Activated CD4-positive, alpha-beta T cell treated with anti-CD3 and anti-CD28 coated beads for 4 hours (primary cell): ENCODE measurements at places on chromosomes 3 and 15.

GRCh38 chr3:157156837-157157635 lies 2.9 kb downstream of the CCNL1 start:
- DNase-seq = no peak

DNA sequence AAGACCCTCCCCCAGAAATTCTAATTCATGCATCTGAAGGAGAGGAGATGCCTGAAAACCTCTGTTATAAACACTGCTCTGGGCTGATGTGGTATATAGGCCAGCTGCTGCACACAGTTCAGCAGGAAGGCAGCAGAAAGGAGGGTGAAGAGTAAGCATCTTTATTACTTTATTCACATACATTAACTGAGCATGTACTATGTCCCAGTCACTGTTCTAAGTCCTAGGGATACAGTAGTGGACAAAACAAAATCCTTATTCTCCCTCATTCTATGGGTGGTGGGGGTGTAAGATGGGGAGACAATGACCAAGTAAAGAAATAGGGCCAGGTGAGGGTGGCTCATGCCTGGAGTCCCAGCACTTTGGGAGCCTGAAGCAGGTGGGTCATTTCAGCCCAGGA lies 17.8 kb upstream of the CHRNB4 start:
- DNase-seq = no peak

DNA sequence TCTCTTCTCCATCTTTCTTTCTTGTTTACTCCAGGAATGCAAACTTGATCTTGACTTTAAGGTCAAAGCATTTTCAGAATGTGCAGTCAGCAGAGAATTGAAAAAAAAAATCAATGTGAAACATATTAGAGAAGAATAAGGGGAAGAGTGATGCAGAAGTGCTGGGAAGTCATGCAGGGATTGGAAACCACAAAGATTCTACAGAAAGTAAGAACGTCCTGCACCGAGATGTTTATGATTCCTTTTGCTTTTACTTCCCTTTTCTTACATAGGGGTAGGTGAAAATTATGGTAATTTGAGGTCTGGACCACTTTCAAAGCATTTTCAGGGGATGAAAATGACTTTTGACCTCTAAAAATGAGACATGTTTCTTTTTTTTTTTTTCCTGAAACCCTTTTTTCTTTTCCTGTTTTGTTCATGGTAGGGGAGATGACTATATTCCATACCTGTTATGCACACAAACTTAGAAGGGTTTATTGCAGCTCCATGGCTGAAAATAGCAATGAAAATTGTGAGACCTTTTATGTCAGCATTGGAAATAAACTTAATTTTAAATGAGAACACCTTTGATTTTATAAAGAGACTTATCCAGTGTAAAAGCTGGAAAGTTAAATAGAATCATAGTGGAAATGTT lies 623.5 kb upstream of the TBL1XR1 start:
- DNase-seq = no peak

DNA sequence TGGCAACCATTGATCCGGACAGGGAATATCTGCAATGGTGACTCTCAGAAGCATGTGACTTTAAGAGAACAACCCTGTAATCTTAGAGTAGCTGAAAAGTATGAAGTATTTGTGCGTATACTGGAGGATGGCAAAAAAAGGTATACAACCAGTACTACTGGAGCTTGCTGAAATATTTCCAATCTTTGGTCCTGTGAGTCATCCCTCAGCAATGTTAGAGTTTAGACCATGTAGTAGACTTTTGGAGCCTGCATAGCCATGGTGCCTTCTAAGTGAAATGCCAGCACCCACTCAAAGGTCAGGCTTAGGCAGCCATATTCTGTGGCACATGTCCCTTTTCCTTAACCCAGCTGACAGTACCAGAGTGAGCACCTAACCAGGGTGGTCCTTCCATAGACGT lies 429.4 kb downstream of the NTRK3 start:
- no peak for DNase-seq

GRCh38 chr15:68235022-68235421 lies 5.5 kb upstream of the CLN6 start:
- DNase-seq = no peak

DNA sequence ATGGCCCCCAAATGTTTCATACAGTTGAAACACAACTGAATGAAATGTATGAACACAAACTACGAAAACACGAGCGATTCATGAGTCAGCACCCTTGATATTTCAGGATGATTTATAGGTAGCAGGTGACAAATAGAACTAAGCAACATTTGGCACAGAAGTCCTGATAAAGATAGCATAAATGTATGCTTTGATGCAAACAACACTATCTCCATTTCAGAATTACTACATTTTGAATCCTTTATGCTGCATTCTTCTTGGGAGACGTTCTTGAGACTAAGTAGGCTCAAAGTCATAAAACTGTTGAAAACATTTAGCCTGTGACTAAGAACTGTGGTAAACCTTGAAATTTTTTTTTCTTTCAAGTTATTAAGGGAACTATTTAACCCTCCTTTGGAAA lies 200.3 kb upstream of the ICE2 start:
- no peak for DNase-seq

DNA sequence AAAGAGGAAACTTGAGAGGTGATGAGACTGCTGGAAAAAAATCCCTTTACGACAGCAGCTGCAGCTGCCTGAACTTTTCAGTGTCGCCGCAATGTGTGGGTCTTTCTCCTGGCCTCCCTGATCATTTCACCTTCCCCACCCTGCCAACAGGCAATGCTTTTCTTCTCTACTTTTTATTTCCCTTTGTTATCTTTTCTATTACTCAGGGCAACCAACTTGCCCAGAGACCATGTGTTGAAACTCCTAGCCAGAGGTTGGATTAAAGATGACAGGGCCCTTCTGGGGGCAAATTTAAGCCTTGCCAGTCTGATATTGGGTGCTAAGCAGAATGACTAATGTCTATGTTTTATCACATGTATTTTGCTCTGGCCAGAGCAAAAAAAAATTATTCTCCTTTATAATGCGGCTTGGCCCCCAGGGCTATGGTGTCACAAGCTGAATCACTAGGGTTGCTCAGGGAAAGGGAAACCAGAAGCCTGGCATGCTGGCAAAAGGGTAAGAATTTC lies 51.5 kb upstream of the CFAP20DC start:
- no peak for DNase-seq

DNA sequence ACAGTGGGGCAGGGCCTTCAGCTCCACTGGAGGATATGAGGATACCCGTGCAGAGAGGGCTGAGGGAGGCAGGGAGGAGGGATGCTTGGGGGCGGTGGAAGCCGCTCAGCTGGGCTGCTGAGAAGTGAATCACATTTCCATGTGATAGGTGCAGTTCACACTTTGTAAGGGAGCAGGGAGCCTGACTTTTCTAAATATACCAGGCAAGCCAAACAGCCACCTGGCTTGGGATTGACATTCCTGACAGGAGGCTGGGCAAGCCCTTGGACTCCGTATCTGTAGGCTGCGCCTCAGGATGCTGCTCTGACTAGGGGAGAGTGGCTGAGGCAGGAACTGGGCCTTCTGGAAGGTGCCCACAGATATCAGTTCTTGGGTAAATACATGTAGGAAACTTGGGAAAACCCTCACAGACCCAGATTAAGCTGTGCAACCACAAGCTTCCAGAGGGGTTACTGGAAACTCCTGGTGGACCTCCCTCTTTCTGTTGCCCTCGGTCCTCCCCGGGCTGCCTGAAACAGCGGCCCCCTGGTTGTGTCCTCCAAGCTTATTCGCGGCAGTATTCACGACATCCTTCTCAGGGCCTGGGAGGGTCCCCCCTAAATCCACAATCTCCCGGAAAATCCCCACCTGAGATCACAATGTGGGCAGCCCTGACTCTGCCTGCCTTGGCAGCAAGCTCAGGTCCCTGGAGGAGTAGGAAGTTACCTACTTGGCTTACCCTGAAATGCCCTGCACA lies 33.0 kb upstream of the ADCY5 start:
- DNase-seq = no peak

- DNase-seq = no peak
Observed at GRCh38 chr3:2741516-2741915, 368.7 kb downstream of the IL5RA start.

DNA sequence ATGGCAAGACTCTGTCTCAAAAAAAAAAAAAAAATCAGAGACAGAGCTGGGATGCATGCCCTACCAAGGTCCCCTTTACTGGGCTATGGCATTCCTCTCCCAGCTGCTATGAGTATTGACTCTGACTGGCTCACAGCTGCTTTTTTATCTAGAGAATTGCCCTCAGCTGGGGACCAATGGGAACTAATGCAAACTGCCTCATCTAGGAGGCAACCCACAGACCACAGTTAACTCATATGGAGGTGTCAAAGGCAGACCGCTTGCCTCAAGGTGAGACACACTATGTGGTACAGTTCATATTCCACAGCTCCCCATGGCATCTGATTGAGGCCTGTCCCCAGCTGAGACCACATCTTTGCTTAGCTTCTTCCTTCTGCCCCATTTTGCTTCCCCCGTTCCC lies 183.5 kb upstream of the EOMES start:
- DNase-seq = no peak

- DNase-seq = no peak
Observed at GRCh38 chr3:97712919-97713318, 51.6 kb upstream of the ARL6 start.

GRCh38 chr15:41851755-41852370 lies 13.2 kb downstream of the PLA2G4B start:
- DNase-seq = no peak

GRCh38 chr15:97874139-97874538 lies 86.4 kb upstream of the ARRDC4 start:
- no peak for DNase-seq

DNA sequence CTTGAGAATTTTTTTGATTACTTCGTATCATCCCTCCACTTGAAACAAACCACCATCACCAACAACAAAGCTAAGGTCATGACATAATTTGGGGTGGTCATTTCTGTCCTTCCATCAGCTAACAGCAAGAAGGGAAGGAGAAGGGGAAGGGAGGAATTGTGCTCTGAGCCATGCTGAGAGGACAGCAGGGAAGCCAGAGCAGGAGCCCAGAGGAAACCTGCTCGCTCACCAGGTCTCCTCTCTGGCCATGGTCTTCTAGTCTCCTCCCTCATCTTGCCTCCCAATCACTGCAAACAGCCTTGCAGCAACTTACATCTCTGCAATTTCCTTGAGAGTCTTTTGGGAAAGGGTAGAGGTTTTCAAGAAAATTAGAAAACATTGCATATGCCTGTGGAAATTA lies 196.7 kb downstream of the SSR3 start:
- no peak for DNase-seq

DNA sequence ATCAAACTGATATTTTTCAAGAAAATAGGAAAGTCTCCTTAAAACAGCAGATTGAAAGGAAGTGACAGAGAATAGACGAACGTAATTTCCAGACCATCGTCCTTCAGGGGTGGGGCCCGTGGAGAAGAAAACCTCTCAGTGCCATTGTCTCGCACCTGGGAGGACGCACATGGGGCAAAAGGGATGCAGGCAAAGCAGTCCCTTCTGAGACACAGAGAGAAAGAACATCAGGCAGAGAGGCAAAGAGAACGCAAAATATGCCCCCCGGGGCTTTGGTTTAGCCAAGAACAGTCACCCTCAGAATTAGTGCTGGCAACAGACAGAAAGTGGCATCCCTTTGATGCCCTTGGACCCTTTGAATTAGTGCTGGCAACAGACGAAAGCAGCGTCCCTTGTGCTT lies 37.0 kb downstream of the MUC20 start:
- no peak for DNase-seq

- DNase-seq = no peak
Observed at GRCh38 chr15:66646308-66646707, 55.7 kb upstream of the SMAD6 start.

DNA sequence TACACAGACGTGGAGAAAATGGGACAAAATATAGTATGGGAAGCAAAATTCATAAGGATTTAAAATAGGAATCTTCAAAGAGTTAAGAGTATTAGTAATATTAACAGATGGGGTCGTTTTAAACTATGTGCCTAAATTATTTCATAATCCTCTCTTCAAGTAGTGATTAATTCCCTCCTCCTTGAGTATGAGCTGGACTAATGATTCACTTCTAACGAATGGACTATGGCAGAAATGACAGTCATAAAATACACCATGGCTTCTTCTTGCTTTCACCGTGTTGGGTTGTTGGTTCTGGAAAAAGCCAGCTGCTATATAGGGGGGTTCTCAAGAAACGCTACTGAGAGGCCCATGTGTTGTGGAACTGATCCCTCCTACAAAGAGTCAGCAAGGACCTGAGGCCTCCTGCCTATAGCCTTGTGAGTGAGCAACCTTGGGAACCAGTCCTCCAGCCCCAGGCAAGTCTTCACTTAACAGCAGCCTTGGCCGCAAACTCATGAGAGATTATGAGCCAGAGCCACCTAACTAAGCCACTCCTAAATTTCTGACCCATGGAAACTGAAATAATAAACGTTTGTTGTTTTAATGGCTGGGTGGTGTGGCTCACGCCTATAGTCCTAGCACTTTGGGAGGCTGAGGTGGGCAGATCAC lies 64.8 kb upstream of the ABHD2 start:
- no peak for DNase-seq

GRCh38 chr15:99037646-99038045 lies 30.1 kb upstream of the PGPEP1L start:
- no peak for DNase-seq

DNA sequence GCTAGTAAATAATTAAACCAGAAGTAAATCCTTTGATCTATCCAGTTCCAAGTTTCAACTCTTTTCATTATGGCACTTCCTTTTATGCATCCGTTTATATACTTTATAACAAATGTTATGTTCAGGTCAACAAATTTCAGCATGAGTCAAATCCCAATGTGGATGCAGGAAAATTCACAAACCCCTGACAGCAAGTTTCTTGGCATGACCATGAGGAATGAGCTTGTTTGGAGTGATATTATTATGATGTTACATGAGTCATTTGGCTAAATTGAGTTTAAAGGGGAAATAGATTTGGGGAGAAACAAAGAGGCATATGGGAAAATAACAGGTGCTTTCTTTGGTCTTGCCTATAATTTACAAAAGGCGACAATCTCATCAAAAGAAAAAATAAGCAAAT lies 32.1 kb upstream of the KCNMB2 start:
- DNase-seq = no peak

- no peak for DNase-seq
Observed at GRCh38 chr3:141249041-141249440, 17.4 kb downstream of the PXYLP1 start.

DNA sequence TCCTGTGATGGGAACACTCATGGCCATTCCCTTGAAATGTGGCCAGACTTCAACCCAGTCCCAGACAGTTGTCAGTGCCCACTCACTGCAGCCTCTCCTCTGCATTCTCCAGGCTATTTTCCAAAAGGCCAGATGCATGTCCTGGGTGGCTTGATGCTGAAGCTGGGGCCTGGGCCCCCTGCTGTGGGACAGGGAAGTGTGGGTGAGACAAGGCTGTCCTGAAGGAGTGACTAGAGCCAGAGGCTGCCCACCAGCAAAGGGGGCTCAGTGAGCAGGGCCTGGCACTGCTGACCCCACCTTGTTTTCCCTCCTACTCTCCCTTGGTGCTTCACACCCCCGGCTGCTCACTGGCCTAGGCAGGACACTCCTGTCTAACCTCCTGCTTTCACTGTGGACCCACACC lies 11.9 kb downstream of the CISH start:
- no peak for DNase-seq

- DNase-seq = no peak
Observed at GRCh38 chr3:53180305-53181023, 19.5 kb downstream of the PRKCD start.

DNA sequence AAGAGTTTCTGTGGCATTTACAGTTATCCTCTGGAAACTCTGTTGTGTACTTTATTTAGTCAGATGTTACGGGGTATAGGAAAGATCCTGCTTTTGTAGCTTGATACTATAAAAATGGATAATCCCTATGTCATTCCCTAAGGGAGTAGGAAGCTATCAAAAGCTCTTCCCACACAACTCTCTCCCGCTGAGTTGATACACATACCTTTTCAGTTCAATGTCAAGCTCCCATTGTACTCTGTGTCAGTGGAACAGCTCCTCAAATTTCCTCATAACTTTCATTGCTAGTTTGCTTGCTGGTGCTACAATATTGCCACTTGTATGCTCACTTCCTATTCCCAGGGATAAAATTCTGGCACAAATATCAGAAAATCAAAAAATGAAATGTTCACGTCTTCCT lies 893.3 kb upstream of the GBE1 start:
- DNase-seq = no peak
